ENCODE measurements at places on chromosomes 5 and 9. TPM values are rescaled to one million over a fixed set of nuclear protein-coding genes. Genes with fewer than 3 reads are reported as not detected.

DNA sequence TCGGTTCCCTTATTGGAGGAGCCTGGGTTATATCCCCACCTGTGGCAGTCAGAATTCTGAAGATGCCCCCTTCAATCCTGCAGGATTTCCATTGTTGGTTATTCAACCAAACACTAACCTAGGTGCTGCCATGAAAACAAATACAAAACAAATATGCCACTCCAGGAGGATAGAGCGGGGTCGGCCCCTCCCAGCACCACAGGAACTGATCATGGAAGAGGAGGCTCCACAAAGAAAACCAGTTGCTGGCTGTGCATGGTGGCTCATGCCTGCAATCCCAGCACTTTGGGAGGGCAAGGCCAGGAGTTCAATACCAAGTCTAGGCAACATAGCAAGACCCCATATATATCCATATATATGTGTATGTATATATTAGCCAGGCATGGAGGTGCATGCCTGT lies 13.2 kb upstream of the ADGRD2 start:
- no peak overlapping the region for H3K27ac ChIP-seq
- no peaks in the 10 kb centered on the region for H3K27me3 ChIP-seq
- no peak overlapping the region for H3K4me3 ChIP-seq
- no peaks in the 10 kb centered on the region for H3K4me1 ChIP-seq

C5orf58 gene
- not detected for total RNA-seq

CCL27 gene
- total RNA-seq: not detected

GRCh38 chr5:113044776-113045465 lies 68.3 kb downstream of the DCP2 start:
- H3K4me1 ChIP-seq: no peaks in the 10 kb centered on the region
- no peaks in the 10 kb centered on the region for H3K27me3 ChIP-seq
- no peak for DNase-seq
- peaks cover 14% of the 10 kb centered on the region for H3K36me3 ChIP-seq

- DNase-seq: no peak
- H3K27ac ChIP-seq: no peak overlapping the region
- H3K27me3 ChIP-seq: no peaks in the 10 kb centered on the region
- no peaks in the 10 kb centered on the region for H3K4me1 ChIP-seq
- H3K4me3 ChIP-seq: no peak overlapping the region
These were observed 150.0 kb downstream of the CDC42SE2 start for GRCh38 chr5:131413605-131414559.

DNA sequence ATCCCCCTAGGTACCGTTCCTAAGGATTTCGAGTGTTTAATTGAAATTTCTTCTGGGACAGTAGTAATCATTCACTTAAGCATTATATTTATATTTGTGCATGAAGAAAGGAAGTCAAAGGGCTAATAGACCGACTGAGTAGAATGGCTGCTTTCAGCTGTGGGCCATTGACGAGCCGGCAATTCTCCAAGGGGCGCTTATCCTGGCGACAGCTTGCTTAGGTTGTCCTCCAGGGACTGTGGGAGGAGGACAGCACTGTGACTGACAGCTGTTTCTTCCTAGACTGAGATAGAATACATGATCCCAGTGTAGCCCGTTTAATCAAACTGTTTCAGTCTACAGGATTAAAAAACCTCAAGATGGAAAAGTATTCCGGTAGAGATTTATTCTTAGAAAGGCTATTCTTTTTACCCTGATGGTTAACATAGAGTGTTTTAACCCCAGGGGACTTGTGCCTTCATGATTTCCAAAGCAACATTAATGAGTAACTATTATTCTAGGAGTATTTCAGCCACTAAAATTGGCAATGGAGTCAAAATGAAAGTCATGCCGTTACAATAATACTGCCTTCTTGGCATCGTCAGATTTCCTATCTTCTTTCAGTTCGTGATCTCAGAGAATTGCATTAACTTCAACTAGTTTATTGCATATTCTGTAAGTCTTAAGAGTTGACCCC lies 943.1 kb upstream of the WWC1 start:
- H3K36me3 ChIP-seq: no peaks in the 10 kb centered on the region
- H3K4me3 ChIP-seq: no peak overlapping the region
- no peaks in the 10 kb centered on the region for H3K27me3 ChIP-seq
- no peak overlapping the region for H3K27ac ChIP-seq

DNA sequence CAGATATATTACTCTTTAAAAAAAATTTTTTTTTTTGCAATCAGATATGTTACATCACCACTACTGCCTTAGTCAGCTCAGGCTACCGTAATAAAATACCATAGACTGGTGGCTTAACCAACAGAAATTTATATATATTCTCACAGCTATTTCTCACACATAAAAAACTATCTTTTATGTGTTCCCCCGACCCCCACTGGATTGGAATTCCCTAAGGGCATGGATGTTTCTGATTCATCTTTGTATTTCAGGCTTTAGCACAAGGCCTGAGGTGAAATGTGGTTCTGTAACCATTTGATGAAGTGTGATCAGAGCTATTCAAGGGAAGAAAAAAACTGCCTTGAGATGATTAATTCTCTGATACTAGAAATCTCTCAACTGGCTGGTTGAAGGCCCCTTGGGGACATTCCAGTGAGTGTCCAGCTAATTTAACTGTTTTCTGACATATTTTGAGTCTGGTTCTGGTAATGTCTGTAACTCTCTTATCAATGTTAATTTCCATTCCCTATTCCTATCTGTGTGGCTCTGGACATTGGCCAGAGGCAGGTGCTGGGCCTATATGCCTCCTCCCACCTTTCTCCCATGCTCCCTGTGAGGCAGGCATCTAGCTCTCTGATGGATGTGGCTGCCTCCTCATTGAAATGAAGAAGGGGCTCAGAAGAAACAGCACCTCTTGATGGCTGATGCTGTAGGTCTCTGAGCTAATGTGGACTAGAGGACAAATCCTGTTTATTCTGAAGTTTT lies 2.5 kb downstream of the CD14 start:
- no peaks in the 10 kb centered on the region for H3K27me3 ChIP-seq
- peak overlapping the region; percentile 90 for H3K27ac ChIP-seq
- no peak for DNase-seq
- no peaks in the 10 kb centered on the region for H3K36me3 ChIP-seq
- peak overlapping the region; percentile 58 for H3K4me3 ChIP-seq

GLIPR2 gene
- 81.7 TPM for total RNA-seq
